ENCODE measurements at places on chromosomes 4 and X.

GRCh38 chr4:156656896-156657295 lies 314.7 kb downstream of the PDGFC start:
- no peak for DNase-seq

- no peak for DNase-seq
Observed at GRCh38 chr4:76930685-76931084, 18.9 kb upstream of the SEPTIN11 start.

GRCh38 chr4:81290813-81291212 lies 75.8 kb upstream of the PRKG2 start:
- no peak for DNase-seq

GRCh38 chr4:102439236-102439614 lies 61.9 kb upstream of the NFKB1 start:
- peak; percentile 52 for DNase-seq

GRCh38 chr4:6773616-6774540 lies 8.6 kb upstream of the KIAA0232 start:
- DNase-seq, result no peak

- DNase-seq, result no peak
Observed at GRCh38 chr4:55904576-55904975, 44.2 kb upstream of the CEP135 start.

DNA sequence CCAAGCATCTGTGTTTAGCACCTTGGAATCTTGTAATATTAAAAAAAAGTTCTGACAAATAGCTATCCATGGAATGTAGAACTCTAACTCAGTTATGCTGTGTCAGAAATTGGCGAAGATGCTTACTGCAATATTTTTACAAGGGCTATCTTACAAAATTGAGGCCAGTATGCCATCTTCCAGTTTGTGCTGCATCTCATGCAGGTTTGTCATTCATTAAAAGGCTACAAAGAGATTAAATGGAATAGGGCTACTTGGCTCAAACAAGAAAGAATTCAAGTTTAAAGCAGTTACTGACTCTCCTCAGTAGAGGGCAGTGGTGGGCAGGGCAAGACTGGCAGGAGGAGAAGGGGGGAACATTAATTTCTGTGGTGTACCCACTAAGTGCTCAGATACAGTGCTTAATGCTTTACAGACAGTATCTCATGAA lies 66.5 kb downstream of the SHROOM4 start:
- no peak for DNase-seq

All from NCI-H1105 treated with DMSO at 0.1 percent for 48 hours (cell line).